Activated naive CD8-positive, alpha-beta T cell treated with anti-CD3 and anti-CD28 coated beads for 36 hours (primary cell): ENCODE measurements at places on chromosomes 6 and 20.

GRCh38 chr6:166309977-166310376 is 1.8 kb upstream of the PRR18 start:
- DNase-seq, result no peak

GRCh38 chr20:51579137-51579536 is 36.6 kb upstream of the NFATC2 start:
- no peak for DNase-seq

DNA sequence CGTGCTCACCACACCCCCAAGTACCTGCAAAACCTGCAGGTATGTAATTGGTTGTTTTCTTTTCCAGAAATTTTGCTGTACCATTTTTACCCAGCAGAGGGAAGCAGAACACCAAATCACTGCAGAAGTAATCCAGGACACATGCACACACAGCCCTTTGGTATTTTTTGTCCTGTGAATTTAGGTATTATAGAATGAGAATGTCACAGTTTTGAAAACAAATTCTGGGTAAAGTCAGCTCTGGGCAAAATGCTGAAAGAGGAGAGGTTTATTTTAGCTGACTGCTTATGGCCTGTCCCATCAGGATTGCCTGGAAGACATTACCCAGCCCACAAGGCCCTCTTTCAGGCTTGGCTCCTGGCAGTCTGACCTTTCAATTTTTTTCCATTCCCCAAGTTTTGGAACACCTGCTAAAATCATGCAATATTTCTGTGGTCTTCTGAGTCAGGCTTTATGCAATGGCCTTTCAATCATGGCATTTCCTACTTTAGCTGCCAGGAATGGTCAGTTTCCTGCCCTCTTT is 3.5 kb upstream of the EFHC1 start:
- peak; percentile 31 for DNase-seq

GRCh38 chr6:16706911-16707783 is 54.1 kb downstream of the ATXN1 start:
- DNase-seq, result no peak

GRCh38 chr6:111782887-111783466 is 90.3 kb downstream of the FYN start:
- DNase-seq, result no peak

- DNase-seq, result no peak
Observed at GRCh38 chr6:148445620-148446019, 103.0 kb downstream of the SASH1 start.

DNA sequence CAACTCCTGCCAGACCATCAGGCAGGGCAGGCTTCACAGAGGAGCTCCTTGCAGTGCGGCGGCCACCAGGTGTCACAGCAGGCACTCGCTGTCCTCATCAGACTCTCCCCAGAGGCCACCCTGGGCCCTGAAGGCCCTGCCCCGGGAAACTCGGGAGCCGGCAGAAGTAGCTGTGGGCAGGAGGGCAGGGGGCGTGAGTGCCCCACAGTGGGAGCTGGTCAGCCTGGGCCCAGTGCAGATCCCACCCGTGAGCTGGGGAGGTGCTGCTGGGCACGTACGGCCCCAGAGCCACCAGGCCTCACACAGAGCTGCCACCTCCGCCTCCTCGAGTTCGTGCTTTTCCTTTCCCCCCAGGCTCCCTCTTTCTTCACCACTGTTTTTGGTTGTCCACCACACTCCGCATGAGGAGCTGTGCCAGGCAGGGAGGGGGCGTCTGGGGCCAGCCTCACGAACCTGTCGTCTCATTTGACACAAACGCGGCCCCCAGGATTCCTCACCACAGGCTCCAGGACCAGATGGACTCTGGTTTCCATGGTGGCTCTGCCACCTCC is 33.8 kb downstream of the FRMD1 start:
- no peak for DNase-seq

DNA sequence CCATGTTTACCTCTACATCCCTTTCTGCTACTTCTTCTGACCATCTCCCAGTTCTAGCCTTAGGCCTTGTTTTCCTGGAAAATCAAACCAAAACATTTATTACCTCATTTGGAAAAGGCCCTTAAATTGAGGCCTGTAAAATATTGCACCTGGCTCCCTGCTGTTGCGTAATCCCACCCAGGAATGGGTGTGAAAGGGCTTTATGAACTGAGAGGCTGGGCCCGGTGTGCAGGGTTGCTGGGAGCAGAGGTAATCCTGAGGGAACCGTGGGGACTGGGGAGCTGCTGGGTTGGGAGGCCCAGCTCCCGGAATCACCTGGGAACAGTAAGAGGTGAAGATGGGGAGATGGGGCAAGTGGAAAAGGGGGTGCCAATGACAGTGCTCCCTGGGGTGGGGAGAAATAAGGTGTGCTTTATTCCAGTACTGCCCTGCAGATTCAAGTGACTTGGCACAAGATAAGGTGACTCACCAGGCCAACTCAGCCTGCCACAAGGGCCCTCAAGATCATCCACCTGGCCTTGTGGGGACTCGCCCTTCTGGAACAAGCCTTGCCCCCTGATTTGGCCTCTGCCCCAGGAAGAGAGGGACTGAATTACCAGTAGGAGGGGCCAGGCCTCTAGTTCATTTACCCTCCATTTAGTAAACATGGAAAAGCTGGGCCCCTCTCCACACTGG is 44.2 kb downstream of the KCNK5 start:
- no peak for DNase-seq

- DNase-seq, result no peak
Observed at GRCh38 chr6:43890197-43891062, 120.4 kb downstream of the VEGFA start.
